ENCODE measurements at places on chromosomes 12 and 14.

DNA sequence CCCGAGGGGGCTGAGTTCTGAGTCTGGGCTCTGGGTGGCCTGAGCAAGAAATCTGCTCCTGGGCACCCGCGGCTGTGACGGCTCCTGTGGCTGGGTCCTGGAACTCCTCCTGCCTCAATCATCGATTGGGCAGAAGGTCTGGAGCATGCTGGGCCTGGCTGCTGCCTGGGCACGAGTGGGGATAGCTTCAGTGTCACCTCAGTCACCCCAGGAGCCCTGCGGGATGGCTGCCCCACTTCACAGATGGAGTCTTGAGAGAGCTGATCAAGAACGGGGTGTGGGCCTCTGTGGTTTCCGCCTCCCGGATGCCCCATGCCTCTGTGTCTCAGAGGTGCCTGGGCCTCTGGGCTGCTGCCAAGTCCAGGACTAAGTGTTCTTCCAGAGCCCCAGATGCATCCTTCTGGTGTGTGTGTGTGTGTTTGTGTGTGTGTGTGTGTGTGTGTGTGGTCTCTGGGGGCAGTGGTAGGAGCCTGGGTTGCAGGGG is 185.6 kb upstream of the C14orf180 start:
- DNase-seq: no peak

DNA sequence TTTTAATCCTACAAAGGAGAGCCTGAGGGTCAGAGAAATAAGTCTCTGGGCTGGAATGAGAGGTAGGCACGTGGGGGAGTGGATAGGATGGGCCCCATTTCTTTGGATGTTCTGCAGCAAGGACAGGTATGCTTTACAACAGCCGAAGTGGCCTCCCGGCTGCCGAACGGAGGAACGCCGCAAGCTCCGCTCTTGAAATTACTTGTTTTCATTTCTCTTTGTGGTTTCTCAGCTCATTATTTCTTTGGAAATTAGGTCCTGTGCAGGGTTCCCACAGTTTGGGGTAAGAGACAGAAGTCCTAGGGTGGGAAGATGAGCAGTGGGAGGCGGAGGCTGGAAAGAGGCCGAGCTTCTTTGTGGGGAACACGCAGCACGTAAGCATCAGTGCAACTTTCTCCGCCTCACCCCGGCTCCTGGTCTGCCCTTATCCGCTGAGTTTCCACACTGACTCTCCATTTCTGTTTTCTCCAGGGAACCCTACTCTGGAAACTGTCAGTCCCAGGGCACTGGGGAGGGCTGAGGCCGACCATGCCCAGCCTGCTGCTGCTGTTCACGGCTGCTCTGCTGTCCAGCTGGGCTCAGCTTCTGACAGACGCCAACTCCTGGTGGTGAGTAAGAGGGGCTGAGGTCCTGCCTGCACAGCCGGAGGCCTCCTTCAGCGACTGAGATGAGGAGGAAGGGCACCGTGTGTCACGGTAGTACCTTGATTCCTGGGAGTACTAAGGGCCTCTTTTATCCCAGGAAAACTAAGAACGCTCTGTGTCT is 2.0 kb downstream of the WNT5B start:
- no peak for DNase-seq

DNA sequence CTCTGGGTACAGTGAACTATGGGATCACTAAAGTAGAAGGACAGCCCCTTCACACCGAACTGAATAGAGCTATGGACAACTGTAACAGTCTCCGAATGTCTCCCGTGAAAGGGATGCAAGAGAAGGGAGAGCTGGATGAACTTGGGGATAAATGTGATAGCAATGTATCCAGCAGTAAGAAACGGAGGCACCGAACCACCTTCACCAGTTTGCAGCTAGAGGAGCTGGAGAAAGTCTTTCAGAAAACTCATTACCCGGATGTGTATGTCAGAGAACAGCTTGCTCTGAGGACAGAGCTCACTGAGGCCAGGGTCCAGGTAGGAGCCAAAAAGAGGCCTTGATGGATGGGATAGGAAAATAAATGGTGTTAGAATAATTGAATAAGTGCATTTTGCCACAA is 3.5 kb downstream of the ALX1 start:
- no peak for DNase-seq

DNA sequence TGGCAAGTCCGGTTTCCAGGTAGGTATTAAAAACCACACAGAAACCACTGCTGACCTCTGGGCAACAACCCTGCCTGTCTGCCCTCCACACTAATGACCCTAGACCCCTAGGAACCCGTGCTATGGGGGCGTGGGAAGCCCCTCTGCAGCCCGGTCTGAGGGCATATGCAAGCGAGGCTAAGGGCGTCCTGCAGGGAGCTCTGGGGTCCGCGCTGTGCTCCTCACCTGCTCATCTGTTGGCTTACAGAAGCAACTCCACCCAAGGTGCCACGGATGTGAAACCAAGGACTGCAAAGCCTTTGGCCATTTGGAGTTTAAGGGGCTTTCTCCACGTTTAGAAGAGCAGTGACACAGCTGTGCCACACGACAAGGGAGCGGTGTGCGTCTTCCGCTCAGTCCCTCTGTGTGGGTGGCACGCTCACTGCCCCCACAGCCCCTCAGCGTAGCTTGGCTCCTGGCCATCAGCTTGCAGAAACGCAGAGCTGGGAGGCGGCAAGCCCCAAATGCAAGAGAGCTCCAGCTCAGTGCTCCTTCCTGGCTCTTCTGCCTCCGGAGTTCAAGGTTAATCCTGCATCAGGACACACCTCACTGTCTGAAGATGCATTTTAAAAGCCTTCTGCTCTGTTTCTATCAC is 18.4 kb downstream of the AMN start:
- no peak for DNase-seq

- DNase-seq: no peak
Measured at GRCh38 chr12:13805041-13805440, 176.4 kb downstream of the GRIN2B start.

DNA sequence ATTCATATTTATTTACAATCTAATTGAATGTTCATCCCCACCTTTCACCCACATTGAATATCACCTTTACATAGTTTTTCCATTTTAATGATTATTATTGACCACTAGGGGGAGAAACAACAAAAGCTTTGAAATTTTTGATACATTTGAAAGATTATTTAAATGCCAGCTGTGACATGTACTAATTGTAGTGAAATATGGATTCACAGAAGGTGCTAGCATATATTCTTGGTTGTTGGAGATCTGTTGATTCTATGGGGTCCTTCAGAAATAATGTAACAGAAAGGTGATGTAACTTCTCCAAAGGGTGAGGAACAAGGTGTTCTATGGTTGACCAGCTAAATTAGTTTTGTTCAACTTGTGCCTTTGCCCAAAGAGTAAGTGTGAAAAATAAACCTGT is 22.4 kb upstream of the GPR33 start:
- DNase-seq: peak; percentile 49

DNA sequence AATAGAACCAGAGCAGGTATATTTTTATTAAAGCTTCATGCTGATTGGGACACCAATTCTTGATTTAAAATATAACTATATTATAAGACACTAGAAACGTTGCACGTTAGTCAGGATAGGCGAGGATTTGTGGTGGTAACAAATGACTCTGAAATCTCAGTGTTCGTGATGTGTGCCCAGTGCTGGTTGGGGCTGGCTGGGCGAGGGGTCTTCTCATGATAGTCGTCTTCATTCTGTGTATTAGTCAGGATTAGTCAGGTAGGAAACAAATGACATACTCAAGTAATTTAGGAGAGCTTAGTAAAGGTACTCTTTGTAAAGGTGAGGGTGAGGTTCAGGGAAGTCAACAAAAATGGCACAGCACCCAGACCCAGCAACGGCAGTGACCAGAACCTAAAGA is 73.9 kb upstream of the HIF1A start:
- no peak for DNase-seq

DNA sequence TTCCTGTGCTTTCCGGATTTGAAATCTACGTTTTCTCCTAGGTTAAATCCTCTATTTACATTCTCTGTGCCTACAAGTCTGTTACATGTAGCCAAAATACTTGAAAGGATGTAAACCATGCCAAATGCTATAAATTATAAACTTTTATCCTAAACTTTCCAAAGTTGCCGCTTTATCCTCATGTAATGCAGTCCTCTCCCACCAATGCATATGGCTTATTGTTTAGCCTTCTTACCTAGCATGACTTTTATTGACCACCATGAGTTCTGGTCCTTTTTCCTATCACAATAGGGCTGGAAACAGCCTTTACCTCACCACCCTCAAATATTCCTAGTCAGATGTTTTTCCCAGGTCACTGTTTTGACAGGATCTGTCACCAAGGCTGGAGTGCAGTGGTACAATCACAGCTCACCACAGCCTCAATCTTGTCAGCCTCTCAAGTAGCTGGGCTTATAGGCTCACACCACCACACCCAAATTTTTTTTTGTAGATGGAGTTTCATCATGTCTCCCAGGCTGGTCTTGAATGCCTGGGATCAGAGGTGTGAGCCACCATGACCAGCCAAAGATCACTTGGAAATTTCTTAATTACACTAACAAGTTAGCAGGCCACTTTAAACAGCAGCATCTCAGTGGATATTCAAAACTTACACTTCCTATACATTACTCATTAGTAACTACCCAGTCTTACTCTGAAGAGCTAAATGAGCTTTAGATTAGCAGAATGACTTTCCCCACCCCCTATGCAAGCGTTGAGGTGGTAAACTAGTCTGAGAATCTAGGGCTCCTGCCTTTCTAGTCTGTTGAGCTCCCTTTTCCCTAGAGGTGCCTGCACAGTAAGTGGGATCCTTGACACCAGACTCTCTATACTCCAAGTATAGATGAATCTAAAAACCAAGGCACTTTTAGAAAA is 4.1 kb downstream of the TUBA1B start:
- DNase-seq: no peak

- no peak for DNase-seq
Measured at GRCh38 chr12:14714437-14714836, 18.0 kb upstream of the GUCY2C start.

DNA sequence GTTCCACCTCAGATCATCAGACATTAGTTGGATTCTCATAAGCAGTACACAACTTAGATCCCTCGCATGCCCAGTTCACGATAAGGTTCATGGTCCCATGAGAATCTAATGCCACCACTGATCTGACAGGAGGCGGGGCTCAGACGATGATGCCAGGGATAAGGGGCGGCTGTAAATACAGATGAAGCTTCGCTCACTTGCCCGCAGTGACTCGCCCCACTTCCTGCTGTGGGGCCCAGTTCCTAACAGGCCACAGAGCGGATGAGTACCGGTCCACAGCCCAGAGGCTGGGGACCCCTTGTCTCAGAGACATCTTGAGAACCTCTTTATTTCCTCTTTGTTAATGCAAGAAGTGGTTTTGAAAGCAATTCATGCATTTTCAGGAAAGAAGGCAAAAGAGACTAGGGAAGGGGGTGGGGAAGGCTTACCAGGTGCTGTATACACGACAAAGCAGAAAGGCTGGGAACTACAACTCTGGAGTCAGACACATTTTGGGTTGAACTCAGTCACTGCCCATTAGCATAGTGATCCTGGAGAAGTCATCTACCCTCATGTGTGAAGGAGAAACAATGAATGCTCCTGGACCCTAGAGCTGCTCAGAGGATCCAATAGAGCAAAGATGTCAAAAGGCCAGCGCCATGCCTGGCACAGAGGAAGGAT is 68.7 kb downstream of the EID3 start:
- no peak for DNase-seq

GRCh38 chr14:84688297-84689025 is 841.5 kb upstream of the FLRT2 start:
- DNase-seq: no peak

DNA sequence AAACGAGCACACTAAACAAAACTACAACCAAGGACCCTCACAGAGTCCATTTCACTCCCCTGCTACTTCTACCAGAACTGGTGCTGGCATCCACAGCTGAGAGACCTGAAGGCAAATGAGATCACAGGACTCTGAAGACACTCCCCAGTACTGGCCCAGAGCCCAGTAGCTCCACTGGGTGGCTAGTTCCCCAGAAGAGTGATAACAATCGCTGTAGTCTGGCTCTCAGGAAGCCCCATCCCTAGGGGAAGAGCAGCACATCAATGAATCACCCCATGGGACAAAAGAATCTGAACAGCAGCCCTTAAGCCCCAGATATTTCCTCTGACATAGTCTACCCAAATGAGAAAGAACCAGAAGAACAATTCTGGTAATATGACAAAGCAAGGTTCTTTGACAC is 190.7 kb upstream of the BMP4 start:
- no peak for DNase-seq

DNA sequence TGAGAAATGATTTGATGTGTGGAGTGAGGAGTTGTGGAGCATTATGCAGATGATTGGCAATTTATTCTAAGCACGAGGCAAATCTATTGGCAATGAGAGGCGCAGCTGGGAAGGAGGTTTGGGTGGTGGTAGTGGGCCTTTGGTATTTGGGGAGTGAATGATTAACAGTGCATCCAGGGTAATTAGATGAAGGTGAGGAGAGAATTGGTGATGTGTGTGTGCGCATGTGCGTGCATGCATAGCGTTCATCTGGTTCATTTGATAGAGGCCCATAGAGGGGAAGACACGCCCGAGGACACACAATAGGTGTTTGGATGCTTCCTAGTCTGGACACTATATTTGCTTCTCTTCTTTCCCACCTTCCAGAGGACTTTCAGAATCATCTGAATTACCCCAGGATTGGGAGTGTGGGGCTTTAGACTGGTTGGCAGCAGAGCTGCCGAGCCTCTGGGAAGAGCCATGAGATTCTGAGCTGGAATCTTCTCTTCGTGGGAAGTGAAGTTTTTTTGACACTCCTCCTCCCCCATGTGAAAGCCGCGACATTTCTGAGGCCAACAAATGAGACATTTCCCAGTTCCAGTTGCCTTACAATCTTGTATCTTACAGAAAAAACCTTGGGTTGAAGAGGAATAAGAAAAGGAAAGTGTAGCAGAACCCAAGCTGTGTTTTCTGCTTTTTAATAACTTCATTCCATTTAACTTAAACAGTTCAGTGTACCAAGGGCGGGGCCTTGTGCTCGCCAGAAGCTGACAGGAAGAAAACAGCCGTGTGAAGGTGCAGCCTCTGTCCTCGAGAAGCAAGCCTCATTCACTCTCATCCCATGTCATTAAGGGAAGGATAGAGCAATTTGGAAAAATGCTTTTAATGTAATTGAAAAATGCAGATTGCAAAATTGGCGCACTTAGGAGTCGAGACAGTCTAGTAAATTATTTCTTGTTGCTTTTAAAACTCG is 65.2 kb downstream of the SLC25A47 start:
- no peak for DNase-seq

GRCh38 chr12:131902332-131903241 is 8.2 kb downstream of the ULK1 start:
- DNase-seq: no peak

DNA sequence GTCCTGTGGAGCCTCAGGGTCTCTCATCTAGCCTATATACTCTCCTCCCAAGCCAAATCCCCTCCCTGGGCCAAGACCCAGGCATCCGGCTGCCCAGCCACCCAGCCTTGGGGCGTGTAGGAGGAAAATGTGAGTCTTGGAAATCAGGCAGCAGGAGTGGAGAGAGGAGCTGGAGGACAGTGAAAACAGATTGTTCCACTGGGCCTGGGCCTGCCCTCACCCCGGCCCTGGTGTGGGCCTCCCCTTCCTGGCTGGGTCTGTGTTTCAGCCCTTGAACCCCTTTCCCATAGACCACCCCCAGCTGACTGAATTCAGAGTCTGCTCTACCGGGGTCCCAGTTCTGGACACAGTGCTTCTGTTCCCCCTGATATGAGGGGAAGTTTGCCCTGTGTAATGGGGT is 6.7 kb downstream of the ITGA5 start:
- DNase-seq: no peak

Measured in HTR-8/SVneo (cell line).